ENCODE measurements at places on chromosomes 4 and X.
A peak's percentile ranks its signal among the peaks of the same experiment; 100 is the strongest.

GRCh38 chrX:57951666-57952319, 41.5 kb upstream of the ZXDA start:
- no peak for DNase-seq

DNA sequence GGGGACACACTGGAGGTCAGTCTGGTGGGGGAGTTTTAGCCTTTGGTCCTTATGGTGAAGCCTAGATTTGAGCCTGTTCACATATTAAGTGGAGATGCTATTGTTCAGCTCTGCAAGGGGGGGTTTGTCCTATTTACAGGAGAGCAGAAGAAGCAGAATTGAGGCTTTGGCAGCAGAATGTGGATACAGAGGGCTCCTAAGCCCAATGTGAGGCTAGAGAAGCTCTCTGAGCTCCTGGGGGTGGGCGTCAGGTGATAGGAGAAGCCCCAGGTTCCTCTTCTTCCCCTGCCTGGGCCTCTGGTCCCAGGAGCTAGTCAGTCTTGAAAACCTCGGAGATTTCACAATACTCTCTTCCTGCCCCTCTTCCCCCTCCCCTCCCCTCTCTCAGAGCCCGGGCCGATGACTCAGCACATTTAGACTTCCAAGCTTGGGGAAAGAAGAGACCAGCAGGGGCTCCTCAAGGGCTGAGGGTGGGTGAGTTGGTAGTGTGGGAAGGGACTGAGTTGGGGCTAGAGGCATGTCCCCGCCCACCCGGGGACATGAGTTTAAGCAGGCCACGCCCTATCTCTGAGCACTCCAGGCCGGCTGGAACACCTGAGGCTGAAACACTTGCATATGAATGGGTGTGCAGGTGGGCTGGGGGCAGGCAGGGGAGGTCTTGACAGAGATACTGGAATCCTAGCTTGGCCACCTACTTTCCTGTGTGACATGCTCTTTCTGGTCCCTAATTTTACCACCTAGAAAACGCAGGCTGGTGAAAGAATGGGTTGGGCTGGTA, 3.4 kb downstream of the TFE3 start:
- peak; percentile 49 for DNase-seq

- no peak for DNase-seq
Measured at GRCh38 chr4:147334478-147334877, 146.4 kb upstream of the EDNRA start.

DNA sequence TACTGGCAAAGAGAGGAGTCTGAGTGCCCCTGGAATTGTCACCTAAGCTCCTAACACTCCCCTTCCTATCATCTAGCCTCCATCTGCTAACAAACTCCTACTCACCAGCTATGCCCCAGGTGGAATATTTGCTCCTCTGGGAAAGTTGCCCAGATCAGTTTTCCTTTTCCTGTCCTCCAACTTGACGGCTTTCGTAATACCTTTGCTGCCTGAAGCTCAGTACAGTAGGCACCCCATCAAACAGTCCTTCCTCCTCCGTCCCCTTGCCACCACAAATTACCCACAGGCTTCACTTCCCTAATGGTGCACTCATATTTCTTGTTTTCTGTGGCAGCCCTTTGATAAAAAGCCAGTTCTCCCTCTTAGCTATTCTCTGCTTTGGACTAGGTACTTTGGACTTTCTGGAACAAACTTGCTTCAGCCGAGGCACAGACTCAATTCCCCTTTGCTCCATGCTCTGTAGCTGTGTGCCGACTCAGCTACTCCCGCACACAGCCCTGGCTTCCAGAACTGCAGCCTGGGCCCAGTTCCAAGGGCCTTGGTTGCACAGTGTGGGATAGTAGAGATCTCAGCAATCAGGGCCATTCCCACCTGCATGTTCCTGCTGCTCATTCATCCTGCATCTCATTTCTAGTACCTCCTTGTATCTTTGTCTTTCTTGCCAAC, 605.1 kb downstream of the BCOR start:
- no peak for DNase-seq

DNA sequence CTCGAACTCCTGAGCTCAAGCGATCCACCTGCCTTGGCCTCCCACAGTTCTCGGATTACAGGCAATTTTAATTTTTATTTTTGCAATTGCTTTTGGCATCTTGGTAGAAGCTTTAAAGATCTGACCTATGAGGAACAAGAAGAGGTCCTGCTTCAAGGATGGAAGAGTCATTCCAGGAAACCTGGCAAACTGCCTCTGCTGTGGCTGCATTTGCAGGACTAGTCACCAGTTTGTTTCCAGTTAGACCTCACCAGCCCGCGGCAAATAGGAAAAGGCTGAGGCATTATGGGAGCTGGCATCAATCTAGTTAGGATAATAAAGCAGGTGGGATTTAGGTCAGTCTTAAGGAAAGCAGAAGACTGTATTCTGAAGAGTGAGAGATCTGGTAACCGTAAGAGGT, 51.9 kb upstream of the LAS1L start:
- no peak for DNase-seq

DNA sequence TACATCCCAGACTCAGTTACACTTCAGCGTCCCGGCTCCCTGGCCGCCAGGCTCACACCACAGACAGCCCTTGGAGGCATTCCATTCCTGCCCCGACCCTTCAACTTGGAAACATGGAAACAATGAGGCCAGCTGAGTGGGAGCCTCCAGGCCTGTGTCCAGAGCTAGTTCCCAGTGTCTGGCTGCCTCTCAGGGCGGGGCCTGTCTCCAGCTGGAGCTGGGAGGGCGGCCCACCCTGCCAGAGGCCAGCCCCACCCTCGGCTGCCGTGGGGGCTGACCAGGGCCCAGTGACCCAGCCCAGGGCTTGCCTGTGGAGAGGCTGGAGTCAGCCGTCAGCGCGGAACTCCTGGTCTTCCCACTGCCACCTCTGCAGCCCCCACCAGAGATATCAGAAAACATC, 37.4 kb upstream of the SPON2 start:
- DNase-seq, result no peak

GRCh38 chrX:98057176-98057575, 1173.5 kb downstream of the RPA4 start:
- no peak for DNase-seq

GRCh38 chrX:1903236-1903935, 288.5 kb downstream of the ASMT start:
- no peak for DNase-seq

GRCh38 chrX:46941341-46941740, 29.1 kb downstream of the JADE3 start:
- DNase-seq, result no peak

DNA sequence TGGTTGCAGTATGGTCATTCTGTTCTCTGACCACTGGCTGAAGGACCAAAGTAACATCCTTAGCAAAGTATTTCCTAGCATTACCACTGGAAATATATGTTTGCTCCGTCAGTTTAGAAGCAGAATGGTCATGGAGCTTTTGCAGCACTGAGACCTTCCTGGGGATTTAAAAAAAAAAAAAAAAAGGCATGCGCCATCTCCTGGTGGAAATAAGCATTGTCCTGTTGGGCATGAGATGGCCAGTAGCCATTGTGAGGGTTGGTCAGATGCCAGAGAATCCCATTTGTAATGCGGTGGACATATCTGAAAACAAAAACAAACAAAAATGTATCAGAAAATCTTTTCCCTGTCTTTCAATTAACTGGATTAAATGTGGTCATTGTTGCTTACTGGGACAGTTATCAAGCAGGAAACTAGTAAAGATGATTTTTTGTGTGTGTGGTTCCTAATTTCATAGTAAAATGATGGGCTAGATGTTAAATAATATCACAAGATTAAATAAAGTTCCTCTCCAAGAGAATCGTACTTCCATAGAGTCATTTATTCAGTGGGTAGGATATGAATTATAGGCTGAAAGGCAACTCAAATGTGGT, 139.6 kb downstream of the SOWAHB start:
- no peak for DNase-seq

GRCh38 chr4:3470244-3471097, 7.4 kb downstream of the DOK7 start:
- DNase-seq, result no peak

Measured in stimulated activated effector memory CD8-positive, alpha-beta T cell treated with anti-CD3 and anti-CD28 coated beads, Interleukin-12 subunit alpha, Interleukin-12 subunit beta, amount 100 ng/mL, for 72 hours (primary cell).